ENCODE measurements at places on chromosomes 1 and 21.

DNA sequence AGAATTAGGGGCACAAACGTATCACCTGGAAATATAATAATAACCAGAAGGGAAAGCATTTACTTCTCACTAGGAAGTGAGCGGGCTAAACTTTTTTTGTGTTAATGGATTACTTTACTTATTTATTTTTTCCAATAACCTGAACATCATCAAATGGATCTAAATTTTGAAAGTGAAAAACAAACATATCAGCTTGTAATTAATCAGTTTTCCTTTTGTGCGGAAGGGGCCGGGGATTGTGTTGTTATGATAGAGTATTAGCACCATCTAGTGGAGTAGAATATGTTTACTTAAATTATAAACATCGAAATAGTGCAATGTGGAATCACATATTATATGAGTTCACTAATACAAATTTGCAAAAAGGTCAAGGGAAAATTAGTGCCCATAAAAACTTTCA lies 9.0 kb downstream of the CFH start:
- DNase-seq = peak; percentile 47

DNA sequence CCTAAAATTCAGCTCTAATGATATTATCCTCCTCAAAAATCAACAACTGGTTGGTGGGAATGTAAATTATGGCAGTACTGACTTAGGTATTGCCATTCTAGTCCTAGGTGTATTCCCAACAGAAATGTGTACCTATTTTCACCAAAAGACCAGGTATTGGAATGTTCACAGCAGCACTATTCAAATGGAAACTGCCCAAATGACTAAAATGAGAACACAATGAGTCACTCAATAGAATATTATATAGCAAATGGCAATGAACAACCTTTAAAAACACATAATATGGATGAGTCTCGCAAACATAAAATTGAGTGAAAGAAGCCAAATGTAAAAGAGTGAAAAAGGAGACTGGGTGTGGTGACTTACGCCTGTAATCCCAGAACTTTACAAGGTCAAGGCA lies 44.9 kb downstream of the GADD45A start:
- DNase-seq = no peak

DNA sequence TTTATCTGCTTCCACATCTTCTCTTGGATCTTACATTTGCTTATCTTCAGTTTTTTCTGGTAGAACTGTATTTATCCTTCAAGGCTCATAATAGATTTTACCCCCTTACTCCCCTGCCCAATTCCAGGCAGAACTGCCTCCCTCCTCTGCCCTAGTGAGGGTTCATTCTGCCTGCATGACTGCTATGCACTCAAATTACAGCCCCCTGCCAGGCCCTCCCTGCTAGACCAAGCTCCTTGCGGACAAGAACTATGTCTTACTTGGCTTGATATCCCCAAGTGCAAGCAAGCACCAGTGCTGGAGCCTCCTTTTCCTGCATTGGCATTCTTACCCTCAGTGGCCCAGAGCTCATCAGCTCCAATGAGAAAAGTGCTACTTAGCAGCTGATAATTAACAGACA lies 18.1 kb downstream of the MAPKAPK2 start:
- DNase-seq = no peak

DNA sequence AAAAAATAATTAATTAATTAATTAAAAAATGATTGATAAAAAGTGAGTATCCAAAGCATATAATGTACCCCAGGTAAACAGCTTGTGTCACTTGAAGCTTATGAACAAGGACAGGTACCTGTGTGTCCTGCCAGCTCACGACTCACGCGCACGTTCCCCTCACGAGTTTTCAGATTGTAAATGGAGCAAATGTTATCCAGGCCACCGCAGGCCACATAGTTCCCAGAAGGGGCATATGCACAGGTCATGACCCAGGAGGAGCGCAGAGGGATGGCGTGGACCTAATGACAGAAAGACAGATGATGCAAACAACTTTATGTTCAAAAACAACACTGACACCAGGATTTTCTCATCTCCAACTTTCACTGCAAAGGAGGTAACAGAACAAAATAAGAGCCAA lies 26.0 kb upstream of the NADK start:
- no peak for DNase-seq

- DNase-seq = no peak
Observed at GRCh38 chr1:56469640-56470371, 109.6 kb downstream of the PLPP3 start.

DNA sequence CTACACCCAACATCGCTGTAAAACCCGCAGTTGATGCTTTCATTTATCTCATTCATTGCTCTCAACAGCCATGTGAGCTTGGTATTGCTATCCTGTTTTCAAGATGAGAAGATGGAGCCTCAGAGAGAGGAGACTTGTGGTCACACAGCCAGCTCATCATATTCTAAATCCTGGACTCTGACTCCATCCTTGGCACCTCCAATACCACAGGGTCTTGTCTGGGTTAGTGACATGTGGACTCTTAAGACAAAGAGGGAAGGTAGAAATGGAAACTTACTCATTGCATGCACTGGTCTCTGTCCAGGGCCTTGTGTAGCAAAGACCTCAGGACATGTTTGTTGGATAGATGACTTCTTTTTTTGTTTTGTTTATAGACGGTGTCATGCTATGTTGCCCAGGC lies 7.0 kb upstream of the RNF19B start:
- no peak for DNase-seq
